ENCODE measurements at places on chromosomes 11 and 22.
A peak's percentile ranks its signal among the peaks of the same experiment; 100 is the strongest.

- DNase-seq, result no peak
These were observed 94.3 kb downstream of the ISX start for GRCh38 chr22:35160268-35160667.

- no peak for DNase-seq
These were observed 58.6 kb downstream of the MPPED2 start for GRCh38 chr11:30527566-30527965.

DNA sequence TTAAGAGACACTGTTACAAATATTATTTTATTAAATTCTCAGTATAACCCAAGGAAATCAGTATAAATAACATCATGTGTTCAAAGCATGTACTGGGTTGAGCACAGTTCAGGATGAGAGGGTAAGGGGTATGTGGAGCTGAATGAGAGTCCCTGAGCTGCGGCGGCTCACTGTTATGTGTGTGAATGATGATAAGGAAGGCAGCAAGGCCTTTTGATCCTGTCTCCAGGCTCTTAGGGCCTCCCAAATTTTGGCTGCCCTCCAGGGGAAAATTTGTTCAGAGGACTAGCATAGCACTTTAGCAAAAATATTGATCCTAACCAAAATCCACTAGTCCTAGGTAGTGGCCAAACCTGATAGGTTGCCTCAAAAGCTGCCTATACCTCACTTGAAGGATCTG, 86.1 kb upstream of the SPON1 start:
- DNase-seq, result no peak

GRCh38 chr11:69524991-69525411, 43.5 kb downstream of the LINC01488 start:
- no peak for DNase-seq

DNA sequence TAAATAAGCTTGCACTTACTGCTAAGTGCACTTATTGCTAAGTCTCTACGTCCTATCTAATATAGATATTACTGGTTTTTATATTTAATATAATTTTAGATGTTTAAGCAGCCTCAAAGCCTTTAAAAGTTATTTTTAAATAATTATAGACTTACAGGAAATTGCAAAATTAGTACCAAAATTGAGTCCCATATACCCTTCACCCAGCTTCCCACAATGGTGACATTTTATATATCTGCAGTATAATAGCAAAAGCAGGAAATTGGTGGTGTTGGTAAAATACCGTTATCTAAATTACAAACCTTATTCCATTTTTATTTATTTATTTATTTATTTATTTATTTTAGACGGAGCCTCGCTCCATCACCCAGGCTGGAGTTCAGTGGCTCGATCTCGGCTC, 1.9 kb upstream of the AP1B1 start:
- DNase-seq, result no peak

DNA sequence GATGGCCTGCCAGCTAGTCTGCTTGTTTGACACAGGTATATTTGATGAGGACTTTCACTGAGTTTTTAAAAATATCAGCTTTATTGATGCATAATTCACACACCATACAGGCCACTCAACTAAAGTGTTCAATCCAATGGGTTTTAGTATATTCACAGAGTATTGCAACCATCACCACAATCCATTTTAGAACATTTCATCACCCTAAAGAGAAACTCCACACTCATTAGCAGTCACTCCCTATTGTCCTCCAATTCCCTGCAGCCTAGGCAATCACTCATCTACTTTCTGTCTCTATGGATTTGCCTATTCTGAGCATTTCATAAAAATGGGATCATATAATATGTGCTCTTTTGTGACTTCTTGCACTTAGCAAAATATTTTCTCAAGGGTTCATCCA, 397.9 kb upstream of the NARS2 start:
- no peak for DNase-seq

DNA sequence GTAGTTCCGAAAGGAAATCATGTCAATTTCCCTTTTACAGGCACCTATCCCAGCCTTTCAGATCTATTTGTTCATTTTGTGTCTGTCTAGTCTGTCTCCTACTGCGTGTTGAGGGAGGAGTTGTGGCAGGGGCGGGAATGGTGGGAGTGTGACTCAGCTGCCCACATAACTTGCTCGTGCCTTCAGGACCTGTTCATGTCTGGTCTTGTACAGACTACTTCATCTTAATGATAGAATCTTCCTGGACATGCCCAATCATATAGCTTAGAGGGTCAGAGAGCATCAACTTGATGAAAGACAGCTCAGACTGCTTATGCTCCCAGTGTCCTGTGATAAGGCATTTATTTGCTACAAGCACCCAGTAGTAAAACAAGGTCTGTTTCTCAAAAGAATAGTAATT, 61.0 kb upstream of the BIRC3 start:
- peak; percentile 82 for DNase-seq

DNA sequence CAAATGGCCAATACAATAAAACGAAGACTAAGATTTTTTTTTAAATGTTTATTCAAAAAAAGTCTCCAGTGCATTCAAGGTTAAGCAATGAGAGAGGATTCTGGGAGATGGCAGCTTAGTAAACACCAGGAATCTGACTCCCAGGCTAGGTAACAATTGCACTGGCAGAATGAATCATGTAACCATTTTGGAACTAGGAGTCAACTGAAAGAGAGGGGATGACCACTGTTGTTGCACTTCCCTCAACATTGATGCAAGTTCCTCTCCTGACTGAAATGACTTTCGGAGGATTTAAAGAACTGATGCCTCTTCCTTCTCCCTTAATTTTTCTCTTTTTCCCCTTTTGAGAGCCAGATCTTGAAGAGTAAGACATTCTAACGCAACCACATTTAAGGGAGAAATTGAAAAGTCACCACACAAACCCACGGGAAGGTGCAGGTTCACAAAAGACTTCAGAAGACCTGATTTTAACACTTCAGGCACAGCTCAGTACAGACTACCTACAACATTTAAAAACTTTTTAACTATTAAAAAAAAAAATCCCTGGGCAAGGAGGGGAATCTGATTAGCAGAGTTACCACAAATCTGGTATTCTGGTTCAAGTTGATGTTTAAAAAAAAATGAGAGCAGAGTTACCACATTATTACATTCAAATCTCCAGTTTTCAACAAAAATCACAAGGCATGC, 56.8 kb downstream of the FCHSD2 start:
- peak; percentile 14 for DNase-seq

DNA sequence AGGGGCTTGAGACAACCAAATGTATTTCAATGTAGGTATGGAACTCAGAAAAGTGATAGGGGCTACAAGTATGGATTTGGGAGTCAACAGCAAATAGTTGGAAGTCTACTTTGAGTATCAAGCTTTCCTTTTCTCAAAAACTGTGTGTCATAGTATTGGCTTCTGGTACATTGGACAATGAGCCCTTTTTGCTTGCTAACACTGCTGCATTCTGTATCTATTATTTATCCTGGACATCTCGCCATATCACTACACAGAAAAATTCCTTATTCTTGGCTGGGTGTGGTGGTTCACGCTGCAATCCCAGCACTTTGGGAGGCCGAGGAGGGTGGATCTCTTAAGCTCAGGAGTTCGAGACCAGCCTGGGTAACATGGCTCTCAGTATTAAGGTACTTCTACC, 18.4 kb downstream of the CYP2R1 start:
- no peak for DNase-seq

- DNase-seq, result no peak
These were observed 25.1 kb upstream of the TMA7B start for GRCh38 chr22:39935116-39935515.

DNA sequence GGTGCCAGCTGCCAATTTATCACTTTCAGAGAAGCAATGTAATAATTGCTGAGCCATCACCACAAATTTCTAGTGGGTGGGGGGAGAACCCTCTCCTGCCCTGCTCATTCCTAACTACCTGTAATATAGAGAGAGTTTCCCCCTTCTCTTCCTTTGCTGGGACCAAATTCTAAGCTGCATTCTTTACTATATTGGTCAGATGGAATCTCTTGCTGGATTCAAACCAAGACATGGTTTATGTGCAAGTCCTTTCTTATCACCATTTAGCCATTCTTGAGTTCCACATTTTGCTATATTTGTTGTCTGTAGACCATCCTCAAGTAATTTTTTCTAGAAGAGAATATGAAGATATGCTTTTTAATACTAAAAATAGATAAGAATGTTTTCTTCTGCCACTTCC, 452.1 kb downstream of the MN1 start:
- no peak for DNase-seq

DNA sequence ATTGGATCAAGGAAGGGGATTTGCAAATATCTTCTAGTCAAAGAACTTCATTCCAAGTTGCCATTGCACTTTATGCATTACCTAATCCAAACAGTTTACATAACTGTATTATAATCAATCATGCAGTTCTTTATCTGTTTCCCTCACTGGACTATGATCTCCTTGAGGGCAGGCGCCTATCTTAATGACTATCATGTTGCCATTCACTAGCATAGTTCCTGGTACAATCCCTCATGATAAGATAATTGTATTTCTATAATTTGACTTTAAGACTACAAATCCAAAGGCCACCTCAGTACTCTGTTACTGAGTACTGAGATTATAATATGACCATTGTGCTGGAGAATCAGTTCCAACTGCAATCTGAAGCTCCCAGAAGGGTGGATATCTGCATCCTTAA, 278.7 kb upstream of the CCDC90B start:
- no peak for DNase-seq

GRCh38 chr11:115488945-115489344, 15.3 kb downstream of the CADM1 start:
- DNase-seq, result peak; percentile 76

GRCh38 chr11:76810151-76810853, 27.1 kb downstream of the TSKU start:
- DNase-seq, result peak; percentile 54
